Stimulated activated CD8-positive, alpha-beta memory T cell treated with anti-CD3 and anti-CD28 coated beads, Interleukin-4, amount 100 ng/mL, for 1 hour (primary cell): ENCODE measurements at places on chromosomes 5 and 9.

DNA sequence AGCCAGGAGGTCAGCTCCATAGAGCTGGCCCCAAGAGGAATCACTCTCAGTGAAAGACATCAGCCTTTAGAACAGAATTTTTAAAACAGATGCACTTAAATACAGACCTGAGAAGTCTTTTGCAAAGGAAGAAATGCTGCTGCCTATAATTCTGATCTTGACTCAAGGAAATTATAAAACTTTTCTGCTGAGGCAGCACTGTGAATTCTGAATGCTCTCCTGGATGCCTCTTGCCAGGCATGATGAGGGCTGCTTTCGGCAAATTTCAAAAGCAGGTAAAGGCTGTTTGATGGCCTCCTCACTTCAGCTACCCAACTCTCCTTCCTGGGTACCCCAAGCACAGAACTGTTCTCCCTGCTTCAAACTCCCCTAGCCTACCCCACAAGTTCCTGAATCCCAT lies 174.8 kb downstream of the CDK5RAP2 start:
- DNase-seq = no peak

DNA sequence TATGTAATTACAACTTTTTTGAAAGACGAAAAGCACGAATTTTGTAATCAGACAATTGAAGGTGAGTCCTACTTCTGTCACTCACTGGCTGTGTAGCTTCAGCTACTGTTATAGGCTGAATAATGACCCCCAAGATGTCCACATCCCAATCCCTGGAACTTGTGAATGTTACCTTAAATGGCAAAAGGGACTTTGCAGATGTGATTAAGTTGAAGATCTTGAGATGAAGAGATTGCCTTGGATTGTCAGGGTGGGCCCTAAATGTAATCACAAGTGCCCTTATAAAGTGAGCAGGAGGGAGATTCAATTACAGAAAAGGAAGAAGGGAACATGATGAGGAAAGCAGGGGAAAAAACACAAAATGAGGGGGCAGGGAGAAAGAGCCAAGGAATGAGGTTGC lies 326.2 kb upstream of the MSX2 start:
- no peak for DNase-seq

GRCh38 chr9:2340046-2340760 lies 281.4 kb upstream of the VLDLR start:
- DNase-seq = no peak

DNA sequence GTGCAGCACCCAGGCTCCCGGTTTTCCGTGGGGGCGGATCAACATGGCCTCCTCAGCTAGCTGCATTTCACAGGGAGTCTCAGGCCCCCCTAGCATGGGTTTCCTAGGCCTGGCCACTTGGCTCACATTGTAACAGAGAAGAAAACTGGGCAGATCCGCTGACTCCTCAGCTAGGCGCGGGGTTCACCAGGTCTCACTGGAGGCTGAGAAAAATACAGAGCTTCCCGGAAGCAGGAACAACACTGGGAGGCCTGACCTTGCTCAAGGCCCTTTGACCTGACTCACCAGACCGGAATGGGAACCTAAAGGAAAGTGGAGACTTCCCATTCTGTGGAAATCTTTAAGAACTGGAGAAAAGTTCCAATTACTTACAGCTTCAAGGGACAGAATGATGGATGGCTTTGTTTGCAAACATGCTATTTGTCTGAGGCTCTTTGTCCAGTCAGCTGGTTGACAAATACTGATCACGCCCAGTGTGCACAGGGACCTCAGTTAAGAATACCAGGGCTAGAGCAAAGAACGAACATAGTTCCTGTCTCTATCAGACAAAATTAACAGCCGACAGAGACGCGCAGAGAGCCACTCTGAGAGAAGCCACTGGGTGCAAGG lies 88.7 kb upstream of the LRRTM2 start:
- DNase-seq = no peak

- no peak for DNase-seq
These were observed 214.8 kb downstream of the TTLL11 start for GRCh38 chr9:121878271-121878822.

DNA sequence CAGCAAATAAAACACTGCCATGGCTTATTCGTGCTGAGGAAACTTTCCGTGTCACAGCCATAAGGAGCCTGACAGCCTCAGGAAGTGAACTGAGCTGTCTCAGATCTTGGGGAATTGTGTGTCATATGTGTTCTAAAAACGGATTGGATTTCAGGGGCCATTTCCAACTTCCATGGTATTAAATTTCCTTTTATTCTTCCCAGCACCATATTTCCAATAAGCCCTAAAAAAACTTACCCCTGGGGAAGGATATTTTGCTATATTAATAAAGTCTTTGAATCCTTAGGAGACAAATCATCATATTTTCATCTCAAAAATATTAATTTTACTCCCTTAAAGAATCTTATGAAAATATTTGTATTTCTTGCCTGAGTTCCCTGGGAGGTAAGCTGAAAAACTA lies 93.9 kb downstream of the LHFPL2 start:
- no peak for DNase-seq

GRCh38 chr9:121075251-121076036 lies 689 bp downstream of the CNTRL start:
- no peak for DNase-seq

DNA sequence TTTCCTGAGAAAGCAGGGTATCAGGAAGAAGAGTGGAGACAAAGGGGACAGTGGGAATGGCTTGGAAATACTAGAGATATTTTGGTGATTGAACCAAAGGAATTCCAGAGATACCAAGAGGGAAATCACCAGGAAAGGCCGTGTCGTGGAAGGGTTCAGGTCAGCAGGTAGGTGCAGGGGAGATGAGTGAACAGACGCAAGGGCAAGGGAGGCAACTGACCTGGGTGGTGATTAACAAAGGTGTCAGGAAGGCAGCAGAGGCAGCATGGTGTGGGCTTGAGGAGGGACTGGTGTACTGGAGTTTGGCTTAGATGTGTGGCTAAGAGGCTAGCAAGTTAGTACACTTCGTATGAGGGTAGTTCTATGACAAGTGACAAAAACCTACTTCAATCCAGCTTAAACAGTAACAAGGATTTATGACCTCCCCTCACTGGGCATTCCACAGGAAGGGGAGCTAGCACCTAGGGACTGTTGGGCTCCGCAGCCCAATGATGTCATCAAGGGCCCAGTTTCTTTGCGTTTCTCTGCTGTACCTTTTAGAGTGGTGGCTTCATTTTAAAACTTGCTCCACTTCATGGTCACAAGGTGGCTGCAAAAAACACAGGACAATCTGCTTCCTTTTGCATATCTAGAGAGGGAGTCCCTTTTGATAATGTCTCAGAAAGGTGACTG lies 37.0 kb downstream of the INIP start:
- no peak for DNase-seq

GRCh38 chr5:27494887-27495286 lies 456.5 kb upstream of the CDH9 start:
- no peak for DNase-seq

GRCh38 chr5:119316086-119316485 lies 39.7 kb upstream of the TNFAIP8 start:
- DNase-seq = no peak

DNA sequence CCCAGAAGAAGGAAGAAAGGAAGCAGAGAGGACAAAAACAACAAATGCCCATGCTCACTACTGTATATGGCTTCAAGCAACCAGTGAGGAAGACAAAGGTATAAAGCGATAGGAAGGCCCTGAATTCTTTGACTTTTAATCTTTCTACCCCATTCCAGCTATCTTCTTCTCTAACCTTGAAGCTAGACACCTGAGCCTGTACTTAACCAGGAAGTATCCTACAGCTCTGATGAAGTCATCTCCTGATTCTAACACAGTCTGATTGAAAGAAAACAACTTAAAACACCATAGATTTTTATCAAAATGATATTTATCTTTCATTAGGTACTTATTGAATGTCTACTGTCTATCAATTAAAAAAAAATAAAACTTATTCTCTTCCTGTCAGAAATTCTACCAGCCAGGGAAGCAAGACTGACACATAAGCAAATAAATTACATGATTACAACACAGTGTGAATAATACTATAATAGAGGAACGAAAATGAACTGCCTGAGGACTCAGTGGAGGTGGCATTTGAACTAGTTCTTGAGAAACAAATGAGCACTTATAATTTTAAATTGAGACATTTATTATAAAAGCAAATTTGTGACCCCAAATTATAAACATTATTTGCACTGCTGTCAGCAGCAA lies 123.3 kb upstream of the ELL2 start:
- no peak for DNase-seq

GRCh38 chr5:142674531-142675469 lies 11.1 kb downstream of the FGF1 start:
- DNase-seq = no peak

GRCh38 chr9:119726035-119726434 lies 356.8 kb upstream of the BRINP1 start:
- DNase-seq = no peak

DNA sequence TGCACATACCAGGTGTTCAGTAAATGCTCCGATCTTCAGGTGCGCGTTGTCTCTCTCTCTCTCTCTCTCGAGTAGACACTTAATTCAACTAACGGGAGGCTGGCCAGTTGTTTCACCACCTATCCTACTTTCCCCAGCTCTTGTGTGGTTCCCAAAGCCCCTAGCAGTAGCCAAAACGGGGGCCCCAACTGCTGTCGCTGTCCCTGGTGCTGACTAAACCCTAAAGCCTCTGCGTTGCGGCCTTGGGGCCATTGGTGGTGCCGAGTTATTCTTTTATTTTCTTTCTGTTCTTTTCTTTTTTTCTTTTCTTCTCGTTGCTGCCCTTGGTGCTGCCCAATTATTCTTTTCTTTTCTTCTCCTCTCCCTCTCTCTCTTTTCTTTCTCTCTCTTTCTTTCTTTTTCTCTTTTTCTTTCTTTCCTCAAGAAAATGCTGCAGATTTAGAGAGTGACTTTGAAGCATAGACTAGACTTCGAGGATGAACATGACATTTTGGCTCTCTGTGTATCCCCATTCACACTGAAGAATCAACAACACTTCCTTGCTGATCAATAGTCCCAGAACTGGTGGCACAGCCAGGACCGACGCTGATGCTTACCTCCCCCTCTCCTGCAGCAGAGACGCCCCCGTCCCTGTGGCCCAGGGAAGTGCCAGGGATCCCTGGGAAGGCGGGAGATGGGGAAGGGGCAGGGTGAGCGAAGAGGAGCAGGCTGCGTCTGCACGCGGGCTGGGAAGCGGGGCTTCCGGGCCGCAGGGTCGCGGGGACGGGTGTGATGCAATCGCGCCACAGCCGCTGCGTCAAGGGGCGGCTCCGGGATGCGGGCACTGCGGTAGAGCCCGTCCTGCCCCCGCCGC lies at the start of gene FBLL1:
TSS of gene FBLL1 (plus strand) at position 785 of the 853 bp plus-strand sequence. CDS start 200 bp downstream, outside the sequence.
- no peak for DNase-seq

DNA sequence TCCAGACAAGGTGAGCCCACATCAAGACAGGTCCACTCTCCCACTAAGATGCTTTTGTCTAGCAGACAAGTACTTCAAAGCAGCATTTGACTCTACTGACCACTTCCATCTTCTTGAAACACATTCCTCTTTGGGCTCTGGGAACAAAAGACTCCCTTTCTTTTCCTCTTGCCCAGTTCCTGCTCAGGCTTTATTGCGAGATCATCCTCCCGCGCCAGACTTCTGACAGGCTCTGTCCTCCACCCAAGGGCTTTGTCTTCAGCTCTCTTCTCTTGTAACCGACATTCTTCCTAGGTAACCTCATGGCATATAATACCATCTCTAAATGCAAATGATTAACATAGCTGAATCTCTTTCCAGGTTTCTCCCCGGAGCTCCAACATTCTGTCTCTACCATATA lies 85.8 kb downstream of the NUDT12 start:
- no peak for DNase-seq

- DNase-seq = no peak
These were observed 46.1 kb upstream of the ASS1 start for GRCh38 chr9:130398487-130399240.

DNA sequence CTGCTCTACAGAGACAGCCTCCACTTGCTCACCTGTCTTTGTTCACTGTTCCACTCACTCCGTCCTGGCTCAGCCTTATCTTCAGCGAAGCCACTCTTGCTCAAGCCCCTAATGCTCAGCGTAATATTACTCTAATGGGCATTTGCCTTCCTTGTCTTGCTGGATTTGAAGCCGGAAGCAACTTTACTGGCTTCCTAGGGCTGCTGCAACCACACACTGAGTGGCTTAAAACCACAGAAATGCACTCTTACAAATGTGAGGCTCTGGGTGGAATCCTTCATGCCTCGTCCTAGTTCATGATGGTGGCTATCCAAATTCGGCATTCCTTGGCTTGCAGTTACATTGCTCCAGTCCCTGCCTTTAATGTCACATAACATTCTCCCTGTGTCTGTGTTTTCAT lies 85.5 kb upstream of the MARCHF11 start:
- no peak for DNase-seq

DNA sequence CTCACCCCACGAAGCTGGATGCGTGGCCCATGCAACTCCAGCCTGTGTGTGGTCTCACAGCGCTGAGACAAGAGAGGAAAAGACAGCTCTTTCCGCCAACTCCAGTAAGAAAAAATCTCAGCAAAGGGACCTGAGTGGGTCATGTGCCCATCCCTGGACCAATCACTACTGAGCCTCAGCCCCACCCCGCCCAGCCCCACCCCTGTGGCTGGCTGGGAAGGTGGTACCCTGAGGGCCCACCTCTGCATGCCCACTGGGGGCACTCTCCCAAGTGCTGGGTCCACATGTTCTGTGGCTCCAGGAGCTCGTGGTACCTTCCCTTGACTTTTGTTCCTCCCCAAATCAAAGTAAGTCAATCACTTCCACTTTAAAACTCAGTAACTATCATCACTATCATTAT lies 105.1 kb upstream of the SMIM23 start:
- DNase-seq = no peak

- no peak for DNase-seq
These were observed 109.1 kb upstream of the PCA3 start for GRCh38 chr9:76655121-76655541.
